Fibroblast of lung (primary cell): ENCODE measurements at places on chromosomes 6 and 20. TPM values are rescaled to one million over a fixed set of nuclear protein-coding genes. Genes with fewer than 3 reads are reported as not detected.

The STK38 gene
- 17.7 and 26.9 TPM in 2 replicates for total RNA-seq

The CRISP2 gene
- not detected in 2 replicates for total RNA-seq

The CLPSL1 gene
- total RNA-seq = not detected in 2 replicates

The ADGRF5 gene
- under 0.01 and 0.26 TPM in 2 replicates for total RNA-seq

The SLC22A16 gene
- under 0.01 TPM in 1 of 2 replicates, not detected in the other for total RNA-seq

The FBXL4 gene
- total RNA-seq = 14.9 and 16.8 TPM in 2 replicates
